AG04449 (cell line): ENCODE measurements at places on chromosomes 2 and 18.

DNA sequence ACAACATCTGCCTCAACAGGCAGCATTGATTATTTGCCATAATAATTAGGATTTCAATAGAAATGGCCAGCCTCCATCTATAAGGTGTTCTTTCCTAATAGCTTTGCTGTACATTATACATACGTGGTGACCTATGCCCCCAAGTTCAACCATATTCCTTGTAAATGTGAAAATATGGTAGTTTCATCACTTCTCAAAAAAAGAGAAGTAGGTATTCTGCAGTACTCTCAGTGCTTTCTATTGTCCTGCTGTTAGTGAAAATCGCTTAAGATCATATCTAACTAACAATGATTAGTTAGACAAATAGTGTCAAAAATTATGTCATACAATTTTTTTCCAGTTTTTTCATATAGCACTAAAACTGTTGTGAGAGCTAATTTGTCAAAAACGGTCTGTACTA, 79.6 kb downstream of the SLC4A10 start:
- DNase-seq, result no peak

- no peak for DNase-seq
Measured at GRCh38 chr2:216689397-216689796, 6.0 kb downstream of the IGFBP5 start.

GRCh38 chr2:180343528-180344345, 336.6 kb upstream of the CWC22 start:
- DNase-seq, result no peak

DNA sequence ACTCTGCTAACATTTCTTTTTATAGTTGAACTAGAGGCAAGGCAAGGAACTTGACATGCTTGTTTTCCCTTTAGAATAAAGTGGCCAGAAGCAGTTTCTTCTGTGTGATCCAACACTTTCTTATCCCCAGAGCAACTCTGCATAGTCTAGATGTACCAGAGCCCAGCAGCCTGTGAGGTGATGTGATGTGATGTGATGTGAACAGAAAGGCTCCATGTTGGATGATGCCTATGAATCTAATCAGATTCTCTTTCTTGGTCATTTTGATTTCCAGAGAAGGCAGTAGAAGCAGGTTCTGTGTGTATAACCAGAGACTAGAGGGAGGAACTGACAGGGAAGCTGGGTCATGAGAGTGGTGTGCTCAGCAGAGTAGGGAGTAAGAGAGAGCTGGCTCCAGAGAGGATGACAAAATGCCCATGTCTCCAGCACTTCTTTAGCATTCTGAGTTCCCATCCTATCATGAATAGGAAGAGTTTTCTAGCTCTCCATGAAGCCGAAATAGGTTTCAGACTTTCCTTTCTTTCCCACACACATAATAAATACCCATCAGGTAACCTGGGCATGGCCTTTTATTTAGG, 31.0 kb upstream of the PTH2R start:
- DNase-seq, result no peak

DNA sequence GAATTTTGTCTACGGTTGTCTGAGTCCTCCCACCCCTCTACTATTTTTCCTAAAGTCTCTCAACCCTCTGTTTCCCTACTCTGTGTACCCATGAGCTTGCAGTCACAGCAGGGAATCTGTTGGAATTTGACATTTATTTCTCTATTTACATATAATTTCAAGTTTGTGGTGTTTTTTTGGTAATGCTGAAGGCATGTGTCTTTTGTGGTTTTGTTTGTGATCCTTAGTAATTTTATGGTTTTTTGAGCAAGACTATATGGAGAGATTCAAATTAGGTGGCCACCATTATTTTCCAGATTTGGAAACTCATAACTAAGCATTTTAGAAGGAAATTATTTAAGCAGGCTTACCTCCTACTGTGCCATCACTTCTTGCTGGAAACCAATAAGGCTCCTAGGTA, 27.2 kb upstream of the FBLN7 start:
- no peak for DNase-seq

DNA sequence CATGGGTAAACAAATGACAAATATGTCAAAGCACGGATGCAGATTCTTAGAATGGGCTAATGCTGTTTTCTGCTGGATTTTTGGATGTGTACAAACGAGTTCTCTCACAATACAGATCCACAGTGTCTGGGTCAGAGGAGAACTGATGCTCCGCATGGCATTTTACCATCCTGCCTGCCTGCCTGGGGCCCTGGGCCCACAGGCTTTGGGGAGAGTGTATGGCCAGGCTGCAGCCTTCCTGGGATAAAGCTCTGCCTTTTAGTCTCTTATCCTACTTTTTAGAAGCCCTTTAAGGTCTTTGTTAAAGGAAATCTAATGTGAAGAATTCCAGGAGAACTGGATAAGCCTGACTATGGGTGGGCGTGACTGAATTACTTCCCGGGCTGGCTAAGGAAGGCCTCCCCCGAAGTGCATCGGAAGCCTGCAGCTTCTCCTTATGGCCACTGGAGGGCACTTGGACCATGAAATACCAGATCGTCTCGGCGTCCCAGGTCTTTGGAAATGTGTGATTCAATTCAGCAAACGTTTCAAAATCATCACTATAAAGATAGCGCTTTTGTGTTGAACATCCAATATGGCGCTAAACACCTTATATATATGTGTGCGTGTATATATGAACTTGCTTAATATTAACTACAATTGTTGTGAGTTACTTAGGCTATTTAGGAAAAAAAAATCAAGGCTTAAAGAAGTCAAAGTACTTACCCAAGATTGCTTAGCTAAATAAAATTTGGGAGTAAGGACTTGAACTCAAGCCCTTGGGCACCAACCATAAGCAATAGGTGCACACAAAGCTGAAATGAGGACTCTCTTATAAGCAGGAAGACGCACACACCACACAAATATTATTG, 15.2 kb upstream of the DNPEP start:
- peak; percentile 42 for DNase-seq

- DNase-seq, result no peak
Measured at GRCh38 chr18:5444269-5444668, 99.5 kb downstream of the EPB41L3 start.

GRCh38 chr2:117170897-117171296, 643.6 kb upstream of the DDX18 start:
- DNase-seq, result no peak
